Activated naive CD4-positive, alpha-beta T cell treated with Interleukin-2 at 50 U/mL for 16 hours (primary cell): ENCODE measurements at places on chromosomes 1 and 21.
A peak's percentile ranks its signal among the peaks of the same experiment; 100 is the strongest.

- no peak for DNase-seq
Measured at GRCh38 chr1:85282424-85282823, 6.0 kb upstream of the BCL10 start.

- DNase-seq, result peak; percentile 9
Measured at GRCh38 chr1:223482766-223483165, 89.6 kb downstream of the CCDC185 start.

DNA sequence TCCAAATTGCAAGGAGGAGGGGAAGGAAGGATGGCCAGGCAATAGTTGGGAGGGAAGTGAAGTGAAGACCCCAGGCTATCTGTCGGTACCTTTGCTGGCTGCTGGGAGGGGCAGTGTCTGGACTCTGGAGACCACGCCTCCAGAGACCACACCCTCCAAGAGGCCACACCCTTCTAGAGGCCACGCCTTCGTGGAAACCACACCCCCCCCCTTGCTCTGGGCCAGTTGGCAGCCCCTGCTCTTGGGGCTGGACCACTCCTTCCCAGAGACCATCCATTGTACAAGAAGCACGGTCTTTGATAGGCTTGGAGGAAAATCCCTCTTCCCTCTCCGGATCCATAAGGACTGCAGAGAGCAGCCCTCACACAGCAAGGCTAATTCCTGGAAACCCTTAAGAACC lies 73.1 kb downstream of the RYR2 start:
- DNase-seq, result no peak

DNA sequence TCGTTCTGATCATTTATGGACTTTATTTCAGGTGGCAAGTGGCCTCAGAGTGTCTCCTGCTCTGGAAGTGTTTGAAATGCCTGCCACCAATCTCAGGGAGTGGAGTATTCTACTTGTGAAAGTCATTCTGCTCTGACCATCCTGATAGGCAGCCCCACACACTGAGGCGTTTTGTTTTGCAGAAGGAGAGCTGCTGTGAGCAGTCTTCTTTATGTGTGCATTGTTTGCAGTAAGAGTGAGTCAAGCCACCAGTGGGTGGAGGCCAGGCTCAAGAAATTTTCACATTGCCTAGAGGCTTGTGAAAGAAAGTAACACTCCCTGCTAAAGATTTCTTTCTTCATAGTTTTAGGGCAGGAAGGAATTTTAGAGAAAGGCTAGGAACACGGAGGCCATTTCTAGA lies 204.4 kb downstream of the SLC35F3 start:
- DNase-seq, result no peak

- DNase-seq, result no peak
Measured at GRCh38 chr1:228347181-228347580, 59.5 kb downstream of the TRIM11 start.

DNA sequence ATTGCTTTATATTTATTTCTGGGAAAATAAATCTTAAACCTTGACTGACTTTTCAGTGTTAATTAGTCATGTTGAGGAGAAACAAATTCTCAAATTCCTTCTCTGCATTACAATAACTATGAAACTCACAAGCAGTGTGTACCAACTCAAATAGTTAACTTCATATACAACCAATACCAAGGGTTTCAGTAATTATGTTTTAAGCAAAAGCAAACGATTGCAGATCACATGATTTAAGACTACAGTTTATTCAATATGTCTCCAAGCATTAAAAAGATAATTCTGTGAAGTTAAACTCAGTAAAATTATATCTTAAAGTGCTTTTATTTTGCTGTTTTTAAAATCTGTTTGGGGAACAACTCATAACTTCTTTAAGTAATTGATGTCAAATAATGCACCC lies 28.6 kb downstream of the PCSK9 start:
- no peak for DNase-seq

- DNase-seq, result no peak
Measured at GRCh38 chr1:31470794-31471315, 57.8 kb downstream of the SERINC2 start.
